ENCODE measurements at places on chromosomes 2 and 18.
A peak's percentile ranks its signal among the peaks of the same experiment; 100 is the strongest.

DNA sequence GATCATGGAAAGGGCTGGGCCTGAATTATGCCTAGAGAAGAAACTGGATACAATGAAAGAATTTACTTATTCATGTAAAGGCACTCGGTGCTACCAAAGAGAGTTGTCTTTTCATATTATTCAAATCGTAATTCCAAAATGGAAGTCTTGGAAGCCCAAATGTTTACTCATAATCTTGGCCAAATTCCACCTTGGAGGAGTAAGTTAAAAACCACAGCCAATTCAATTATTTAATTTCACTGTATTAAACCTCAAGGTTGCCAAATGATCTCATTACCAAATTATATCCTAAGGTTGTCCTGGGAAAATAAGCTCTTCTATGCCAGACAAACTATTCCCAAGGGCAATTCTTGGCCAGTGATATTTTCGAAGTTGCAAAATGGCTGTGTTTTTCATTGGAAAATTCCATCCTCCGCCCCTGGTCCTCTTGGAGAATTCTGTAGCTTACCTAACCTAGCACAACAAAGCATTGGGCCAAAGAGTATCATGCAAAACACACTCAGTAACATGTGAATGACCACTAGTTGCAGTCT, 11.1 kb upstream of the VPS4B start:
- DNase-seq = no peak

DNA sequence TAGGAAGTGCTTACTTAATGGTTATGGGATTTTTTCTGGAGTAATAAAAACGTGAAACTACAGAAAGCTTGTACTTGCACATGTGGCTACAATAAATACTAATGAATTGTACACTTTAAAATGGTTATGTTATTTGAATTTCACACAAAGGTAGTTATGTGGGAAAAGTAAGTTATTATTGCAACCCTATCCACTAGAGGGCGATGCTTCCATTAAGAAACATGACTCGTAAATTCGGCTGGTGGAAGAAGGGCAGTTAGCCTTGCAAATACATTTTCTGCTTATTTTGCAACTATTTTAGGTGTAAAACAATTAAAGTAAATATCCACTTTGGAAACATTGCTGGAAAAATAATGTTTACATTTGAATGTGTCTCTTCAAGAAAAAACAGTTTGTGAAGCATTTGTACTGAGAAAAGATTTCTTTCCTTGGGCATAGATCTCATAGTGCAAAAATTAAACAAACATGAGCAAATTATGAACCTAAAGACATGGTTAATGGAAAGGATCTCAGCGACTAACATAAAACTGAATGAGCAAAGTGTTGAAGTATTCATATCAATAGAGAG, 68.1 kb upstream of the CSRNP3 start:
- DNase-seq = peak; percentile 76

GRCh38 chr2:124162256-124162655, 137.2 kb downstream of the CNTNAP5 start:
- no peak for DNase-seq

DNA sequence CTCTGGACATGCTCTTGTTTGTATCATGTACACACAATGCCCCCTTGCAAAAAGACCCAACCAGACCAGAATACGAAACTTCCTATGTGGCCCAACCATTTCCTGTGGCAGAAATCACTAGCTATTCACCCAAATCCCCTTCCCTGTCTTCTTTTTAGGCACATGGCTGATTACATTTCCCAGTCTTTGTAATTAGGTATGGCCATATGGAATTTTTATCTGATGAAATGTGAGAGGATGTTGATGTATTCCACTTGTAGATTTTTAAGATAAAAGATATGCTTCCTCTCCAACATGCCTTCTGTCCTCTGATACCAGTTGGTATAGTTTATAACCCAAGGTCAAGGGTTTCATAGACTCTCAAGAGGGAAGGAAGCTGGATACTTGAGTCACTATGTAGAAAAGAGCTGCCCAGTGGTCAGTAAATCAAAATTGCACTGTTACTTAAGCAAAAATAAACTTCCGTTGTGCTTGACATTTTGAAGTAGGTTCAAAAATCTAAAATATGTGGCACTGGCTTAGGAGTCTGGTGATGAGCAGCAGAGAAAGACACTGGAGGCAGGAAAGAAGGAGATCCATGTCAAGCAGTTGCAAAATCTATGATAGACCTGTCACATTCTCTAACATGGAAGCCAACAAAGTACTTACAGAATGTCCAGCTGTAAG, 297.4 kb downstream of the SMAD2 start:
- DNase-seq = no peak

GRCh38 chr2:179701524-179702110, 159.8 kb downstream of the ZNF385B start:
- no peak for DNase-seq

DNA sequence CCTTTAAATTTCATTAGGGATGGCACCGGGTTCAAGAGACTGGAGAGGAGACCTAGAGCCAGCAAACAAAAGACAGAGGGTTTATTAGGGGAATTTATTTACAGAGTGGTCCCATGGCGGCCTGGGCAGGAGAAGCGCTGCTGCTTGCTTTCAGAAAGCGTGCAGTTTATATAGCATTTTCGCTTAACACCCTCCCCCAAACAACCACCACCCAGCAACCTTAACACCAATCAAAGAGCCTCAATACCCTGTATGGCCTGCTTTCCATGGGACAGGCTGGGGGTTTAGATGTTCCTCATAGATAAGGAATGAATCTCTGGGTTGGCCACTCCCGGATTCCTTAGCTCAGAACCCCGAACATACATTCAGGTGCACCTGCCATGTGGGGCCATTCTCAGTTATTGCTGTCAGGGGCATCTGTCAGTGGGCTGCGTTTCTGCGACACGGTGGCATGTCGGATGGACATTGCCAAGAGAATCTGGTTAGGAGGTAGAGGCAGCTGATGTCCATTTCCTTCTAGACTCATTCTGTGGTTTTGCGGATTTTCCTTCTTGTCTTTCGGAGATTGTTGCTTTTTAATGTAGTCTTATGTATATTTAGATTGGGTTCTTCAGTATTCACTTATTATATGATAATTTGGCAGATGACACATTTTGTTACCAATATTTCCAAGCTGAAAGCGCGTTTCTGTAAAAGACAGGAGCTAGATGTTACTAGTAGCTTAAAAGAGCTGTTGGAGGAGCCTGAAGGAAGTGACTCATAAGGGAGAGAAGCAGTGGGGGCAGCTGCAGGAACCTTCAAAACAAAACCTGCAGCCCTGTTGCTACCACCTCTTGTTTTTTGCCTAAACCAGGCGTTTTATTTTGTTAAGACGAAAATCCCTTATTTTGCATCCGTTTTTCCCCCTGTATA, 7.2 kb downstream of the AGAP1 start:
- DNase-seq = no peak

Data from GM12865 (cell line).